Germinal center (tissue), 1 donor: ENCODE measurements at places on chromosomes 5 and 9.
A peak's percentile ranks its signal among the peaks of the same experiment; 100 is the strongest.

DNA sequence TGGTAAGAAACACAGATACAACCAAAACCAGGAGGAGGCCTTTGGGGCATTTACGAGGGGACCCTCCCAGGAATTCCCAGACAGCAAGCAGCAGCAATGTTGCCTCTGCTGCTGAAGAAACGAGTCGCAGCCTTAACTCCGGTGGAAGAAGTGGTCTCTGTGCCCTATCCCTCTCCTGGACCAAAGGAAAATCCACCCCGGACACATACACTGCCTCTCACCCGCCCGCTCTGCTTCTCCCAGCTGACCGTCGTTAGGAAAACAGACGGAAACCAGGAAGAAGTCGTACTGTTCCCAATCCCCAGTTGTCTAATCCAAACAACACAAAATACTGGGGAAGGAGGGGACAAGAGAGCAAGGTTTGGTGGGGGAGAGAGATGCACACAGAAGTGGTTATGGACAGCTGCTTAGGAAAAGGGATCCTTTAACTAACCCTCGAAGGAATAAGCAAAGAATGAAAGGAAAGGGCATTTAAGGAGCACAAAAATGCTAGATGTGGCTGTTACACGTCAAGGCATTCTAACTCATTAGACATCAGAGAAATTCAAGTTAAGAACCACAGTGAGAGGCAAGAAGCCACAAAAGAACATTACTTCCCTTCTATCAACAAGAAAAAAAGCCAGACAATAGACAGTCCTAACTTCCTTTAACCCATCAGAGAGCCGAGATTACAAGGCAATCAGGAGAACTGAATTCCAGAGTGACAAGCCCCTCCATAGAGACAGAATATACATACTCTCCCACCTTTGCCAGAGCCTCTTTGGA is 71.9 kb downstream of the ACTL7B start:
- no peak for DNase-seq

- DNase-seq = peak; percentile 83
These were observed 28.4 kb downstream of the ZFP62 start for GRCh38 chr5:180832638-180833068.

- peak; percentile 3 for DNase-seq
These were observed 29.2 kb upstream of the IL31RA start for GRCh38 chr5:55821731-55822512.

- DNase-seq = no peak
These were observed 24.6 kb downstream of the CDC26 start for GRCh38 chr9:113250807-113251206.

GRCh38 chr9:107224252-107224651 is 58.8 kb upstream of the RAD23B start:
- DNase-seq = no peak

DNA sequence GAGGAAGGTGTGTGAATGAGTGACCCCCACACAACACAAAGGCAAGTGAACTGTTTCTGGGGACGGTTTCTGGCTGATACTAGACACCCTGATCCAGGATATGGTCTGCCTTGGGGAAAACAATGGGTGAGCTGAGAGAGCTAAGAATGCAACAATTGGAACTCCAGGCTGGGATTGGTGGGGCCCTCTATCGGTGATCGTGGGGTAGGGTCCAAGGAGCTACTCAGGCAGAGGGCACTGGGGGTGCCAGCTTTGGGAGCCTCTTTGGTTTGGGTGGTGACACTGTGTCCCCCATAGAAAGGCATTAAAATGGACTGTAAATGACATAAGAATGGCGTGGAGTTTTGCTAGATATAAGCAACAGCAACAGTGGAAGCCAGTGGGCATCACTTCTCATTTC is 439.1 kb downstream of the DMAC1 start:
- no peak for DNase-seq

GRCh38 chr9:84045481-84046097 is 65.0 kb downstream of the RMI1 start:
- no peak for DNase-seq

DNA sequence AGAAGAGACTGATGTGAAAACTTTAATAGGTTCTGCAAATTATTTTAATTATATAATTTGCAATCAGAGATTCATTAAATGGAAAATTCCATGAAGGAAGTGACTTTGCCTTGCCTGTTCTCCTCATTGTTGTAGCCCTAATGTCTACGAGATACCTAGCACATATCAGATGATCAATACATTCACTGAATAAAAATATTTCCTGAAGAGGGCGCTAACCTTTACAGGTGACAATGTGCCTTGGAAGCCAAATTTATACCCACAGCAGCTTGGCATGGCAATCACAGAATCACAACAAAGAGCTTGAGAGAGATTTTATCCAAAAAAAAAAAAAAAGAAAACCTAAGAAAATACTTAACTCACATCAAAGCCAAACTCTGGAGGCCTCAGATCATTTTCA is 17.4 kb downstream of the HAUS6 start:
- DNase-seq = peak; percentile 23

DNA sequence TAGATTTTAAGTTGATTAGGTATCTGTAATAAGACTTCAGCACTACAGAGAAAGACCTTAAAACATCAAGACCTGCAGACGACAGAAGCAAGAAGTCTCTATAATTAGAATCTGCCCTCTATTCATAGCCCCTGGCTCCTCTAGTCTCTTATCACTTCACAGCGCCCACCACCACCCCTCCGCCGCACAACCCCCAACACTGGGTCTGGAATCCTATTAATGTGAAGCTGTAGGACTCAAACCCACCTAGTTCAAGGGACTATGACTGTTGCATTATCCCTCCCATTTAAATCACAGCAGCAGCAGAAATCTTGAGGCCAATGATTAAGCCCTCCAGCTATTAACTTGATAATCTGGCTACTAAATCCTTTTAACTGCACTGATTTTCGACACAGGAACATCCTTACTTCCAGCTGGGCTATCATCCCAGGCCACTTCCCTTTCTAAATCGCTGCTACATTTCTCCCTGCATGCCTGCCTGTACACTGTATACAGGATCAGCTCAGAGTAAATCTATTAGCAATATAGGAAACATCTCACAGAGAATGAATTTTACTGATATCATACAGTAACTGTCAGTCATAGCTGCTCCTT is 159.5 kb upstream of the GRAMD2B start:
- no peak for DNase-seq

GRCh38 chr9:1747417-1747967 is 267.7 kb upstream of the SMARCA2 start:
- DNase-seq = no peak

DNA sequence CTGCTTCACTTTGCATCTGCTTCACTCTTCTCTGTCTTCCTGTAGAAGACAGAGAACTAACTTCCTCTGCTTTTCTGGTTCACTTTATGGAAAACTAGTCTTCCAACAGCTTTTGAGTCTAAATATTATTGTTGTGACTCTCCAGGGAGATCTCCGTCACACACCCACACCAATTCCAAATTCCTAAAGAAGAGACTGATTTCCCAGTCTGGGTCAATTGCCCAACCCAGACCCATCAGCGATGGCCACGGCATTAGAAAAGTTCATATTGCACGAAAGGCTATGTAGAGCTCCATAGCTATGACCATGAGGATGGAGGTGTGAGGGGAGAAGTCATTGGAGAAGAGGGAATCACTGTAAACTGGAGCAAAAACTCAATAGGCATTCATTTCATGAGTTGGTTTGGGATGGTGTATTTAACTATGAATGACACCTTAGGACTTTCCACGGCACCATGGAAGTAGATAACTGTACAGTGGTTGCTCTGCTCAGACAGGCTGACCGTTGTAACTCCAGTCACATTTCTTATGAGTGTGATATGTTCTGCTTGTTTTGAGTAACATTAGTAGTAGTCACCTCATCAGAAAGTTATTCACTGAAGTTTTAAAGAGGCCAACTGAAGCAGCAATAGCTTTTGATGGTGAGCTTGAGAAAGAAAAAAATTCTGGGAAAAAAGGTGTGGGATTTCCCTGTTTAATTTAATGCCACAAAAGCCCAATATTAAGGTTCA is 78.1 kb upstream of the MAMDC2 start:
- no peak for DNase-seq

DNA sequence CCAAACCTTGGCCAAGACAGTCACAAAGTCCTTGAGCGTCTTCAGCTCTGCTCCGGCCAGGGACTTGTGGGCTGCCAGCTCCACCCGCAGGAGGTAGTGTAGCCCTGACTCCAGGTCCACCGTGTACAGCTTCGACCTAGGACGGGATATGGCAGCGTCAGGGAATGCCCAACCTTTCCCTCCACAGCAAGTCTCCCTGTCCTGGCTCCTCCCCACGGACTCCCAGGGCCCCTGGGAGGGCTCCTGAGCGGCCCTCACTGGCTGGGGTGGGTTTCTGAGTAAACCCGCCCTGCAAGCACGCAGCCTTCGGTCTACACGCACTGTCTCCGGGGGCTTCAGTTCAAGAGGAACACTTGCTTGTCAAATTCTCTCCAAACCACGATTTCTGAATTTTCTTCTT is 13.7 kb upstream of the LHX3 start:
- no peak for DNase-seq

DNA sequence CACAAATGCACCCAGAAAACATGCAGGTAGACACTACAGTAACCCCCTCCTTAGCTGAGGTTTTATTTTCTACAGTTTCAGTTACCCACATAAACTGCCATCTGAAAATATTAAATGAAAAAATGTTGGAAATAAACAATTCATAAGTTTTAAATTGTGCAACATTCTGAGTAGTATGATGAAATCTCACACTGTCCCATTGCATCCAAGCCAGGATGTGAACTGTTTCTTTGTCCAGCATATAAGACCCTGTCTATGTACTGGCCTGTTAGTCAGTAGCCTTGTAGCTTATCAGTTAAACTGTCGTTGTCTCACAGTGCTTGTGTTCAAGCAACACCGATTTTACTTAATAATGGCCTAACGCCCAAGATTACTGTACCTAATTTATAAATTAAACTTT is 630.5 kb downstream of the ANXA1 start:
- DNase-seq = no peak

GRCh38 chr9:128552744-128553440 is 505 bp downstream of the SPTAN1 start:
- DNase-seq = peak; percentile 56

DNA sequence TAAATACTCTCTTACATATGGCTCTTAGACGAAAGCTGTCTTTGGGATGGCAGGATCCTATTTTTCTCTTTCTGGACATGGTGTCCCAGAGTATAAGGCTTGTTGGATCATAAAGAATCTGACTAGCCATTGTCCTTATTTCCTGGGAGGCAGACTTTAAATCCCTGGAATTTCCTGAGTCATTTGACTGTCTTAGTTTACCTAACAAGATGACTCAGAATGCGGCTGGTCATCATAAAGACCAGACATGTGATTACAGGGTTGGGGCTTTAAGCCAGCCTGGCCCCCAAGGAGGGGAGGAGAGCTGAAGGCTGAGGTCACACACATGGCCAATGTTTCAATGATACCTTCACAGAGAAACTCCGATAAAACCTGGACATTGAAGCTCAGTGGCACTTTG is 37.2 kb downstream of the FAM240B start:
- no peak for DNase-seq

GRCh38 chr5:35213608-35214007 is 16.7 kb downstream of the PRLR start:
- DNase-seq = no peak

DNA sequence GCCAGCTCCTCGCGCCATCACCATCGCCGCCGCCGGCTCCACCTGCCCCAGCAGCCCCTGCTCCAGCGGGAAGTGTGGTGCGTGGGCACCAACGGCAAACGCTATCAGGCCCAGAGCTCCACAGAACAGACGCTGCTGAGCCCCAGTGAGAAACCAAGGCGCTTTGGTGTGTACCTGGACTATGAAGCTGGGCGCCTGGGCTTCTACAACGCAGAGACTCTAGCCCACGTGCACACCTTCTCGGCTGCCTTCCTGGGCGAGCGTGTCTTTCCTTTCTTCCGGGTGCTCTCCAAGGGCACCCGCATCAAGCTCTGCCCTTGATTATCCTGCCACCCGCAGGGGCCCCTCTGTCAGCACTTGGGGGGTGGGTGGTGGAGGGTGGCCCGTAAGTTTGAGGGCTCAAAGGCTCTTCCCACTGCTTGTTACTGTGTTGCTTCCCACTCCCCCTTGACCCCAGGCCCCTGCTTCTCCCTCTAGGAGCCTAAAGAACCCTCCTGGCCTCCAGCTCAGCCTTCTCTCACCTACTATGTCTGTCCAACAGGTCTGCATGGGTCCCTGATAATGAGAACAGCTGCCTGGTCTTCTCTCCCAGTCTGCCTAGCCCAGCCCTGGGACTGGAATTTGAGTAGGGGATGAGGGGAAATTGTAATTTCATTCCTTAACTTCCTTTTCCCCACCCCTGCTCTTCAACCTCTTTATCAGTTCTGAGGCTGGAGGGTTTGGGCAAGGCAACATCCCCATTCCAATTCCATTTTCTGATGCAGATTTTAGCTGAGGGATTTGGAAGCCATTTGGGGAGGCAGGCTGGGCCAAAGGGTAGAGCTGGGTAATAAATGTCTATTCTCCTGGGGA is 9.0 kb downstream of the RACK1 start:
- no peak for DNase-seq

DNA sequence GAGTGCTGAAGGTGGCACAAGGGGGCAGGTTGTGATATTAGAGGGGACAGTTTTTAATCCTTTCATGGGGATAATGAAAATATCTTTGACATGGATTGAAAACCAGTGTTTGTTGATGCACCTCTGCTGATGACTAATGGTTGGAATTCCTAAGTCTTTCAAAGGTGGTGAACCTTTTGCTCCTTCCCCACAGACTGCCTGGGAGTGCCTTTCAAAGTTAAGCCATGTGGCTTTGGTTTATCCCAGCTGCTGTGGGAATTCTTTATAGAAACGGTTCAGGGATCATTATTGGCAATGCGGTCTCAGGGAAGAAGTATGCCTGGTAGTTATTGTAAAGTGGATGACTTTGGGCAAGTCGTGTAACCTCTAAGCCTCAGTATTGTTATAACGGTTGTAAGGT is 45.7 kb downstream of the PIP5K1B start:
- DNase-seq = no peak

- peak; percentile 49 for DNase-seq
These were observed 4.0 kb upstream of the TRAF2 start for GRCh38 chr9:136882109-136882946.

DNA sequence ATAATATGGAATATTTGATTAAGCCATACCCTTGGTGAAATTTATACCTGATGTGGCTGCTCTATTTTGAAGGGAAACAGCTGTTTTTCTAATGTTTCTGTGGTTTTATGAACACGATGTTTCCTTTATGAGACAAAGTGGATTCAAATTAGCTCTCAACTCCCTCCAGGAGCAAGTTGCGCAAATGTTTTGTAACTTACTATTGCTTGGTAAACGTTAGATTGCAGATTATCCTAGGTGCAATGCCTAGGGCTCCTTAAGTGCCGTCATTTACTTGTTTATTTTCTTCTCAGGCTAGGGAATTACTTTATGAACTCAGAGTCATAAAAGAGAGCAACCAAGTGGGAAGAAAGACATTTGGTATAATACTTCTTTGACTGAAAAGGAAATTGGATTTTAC is 763.1 kb downstream of the TAF11L14 start:
- no peak for DNase-seq

GRCh38 chr9:72390907-72391306 is 25.9 kb upstream of the ZFAND5 start:
- DNase-seq = no peak
